ENCODE measurements at places on chromosomes 16 and 17.

- DNase-seq = no peak
These were observed 5.1 kb upstream of the HSBP1 start for GRCh38 chr16:83802554-83803205.

DNA sequence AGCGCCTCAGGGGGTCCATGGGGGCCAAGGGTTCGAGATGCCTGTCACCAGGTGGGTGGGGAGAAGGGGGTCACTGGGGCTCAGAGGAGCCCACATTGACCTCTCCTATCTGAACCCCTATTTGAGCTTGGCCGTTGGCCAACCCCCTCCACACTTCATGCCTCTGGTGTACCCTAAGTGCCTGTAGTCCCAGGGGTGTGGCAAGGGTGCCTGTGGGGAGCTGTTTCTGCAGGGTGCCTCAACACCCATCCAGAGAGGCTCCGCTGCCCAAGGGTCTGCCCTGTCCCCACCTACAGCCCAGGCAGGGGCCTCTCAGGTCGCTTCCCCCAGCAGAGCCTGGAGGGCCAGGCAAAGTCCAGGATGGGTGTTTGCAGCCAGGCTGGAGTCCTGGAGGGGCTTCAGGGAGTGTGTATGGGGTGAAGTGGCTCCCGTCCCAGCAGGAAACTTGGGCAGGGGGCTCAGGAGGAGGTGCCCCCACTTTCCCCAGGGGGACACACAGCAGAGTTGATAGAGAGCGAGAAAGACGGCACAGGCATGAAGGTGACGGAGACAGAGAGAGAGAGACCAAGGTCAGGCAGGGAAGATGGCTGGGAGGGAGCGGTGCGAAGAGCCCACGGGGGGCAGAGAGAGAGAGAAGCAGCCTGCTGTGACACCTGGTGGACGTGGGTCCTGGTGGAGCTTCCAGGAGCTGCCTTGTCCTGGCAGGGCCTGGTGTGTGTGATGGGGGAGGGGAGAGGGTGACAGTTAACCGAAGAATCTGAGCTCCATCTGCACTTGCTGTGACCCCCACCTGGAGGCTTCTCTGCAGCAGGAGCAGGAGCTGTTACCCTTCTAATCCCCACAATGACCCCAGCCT lies at the start of gene SEPTIN12:
TSS of gene SEPTIN12 (minus strand) at position 719 of the 856 bp plus-strand sequence. CDS start at position 19, 700 bp downstream.
- DNase-seq = no peak

GRCh38 chr16:28823291-28823872 lies 583 bp downstream of the ATXN2L start:
- no peak for DNase-seq

- no peak for DNase-seq
These were observed 5.5 kb upstream of the GCSH start for GRCh38 chr16:81101702-81102101.

DNA sequence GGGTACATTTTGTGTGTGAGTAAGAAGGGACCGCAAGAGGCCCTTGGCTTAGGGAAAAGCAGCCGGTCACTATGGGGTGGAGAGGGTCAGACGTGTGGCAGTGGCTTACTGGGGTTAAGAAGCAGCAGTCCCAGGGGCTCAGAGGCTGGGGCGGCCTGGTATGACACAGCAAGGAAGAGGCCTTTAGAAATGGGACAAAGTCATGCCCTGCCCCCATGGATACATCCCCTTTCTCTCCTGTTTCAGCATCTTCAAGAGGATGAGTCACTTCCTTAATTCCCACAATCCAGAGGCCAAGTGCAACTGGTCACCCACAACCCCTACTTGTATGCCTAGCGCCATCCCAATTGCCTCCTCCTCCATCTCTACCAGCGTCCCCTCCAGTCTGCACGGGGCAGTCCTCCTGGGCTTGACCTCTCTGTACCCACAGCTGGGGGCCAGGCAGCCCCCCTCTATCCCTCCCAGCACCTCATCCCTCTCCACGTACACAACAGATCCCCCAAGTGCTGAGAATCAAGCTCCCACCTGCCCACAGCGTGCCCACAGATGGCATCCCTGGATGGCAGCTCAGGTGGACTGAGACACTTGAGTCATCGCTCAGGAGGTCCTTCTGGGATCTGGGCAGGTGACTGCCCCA lies 6.9 kb upstream of the EFTUD2 start:
- DNase-seq = no peak

DNA sequence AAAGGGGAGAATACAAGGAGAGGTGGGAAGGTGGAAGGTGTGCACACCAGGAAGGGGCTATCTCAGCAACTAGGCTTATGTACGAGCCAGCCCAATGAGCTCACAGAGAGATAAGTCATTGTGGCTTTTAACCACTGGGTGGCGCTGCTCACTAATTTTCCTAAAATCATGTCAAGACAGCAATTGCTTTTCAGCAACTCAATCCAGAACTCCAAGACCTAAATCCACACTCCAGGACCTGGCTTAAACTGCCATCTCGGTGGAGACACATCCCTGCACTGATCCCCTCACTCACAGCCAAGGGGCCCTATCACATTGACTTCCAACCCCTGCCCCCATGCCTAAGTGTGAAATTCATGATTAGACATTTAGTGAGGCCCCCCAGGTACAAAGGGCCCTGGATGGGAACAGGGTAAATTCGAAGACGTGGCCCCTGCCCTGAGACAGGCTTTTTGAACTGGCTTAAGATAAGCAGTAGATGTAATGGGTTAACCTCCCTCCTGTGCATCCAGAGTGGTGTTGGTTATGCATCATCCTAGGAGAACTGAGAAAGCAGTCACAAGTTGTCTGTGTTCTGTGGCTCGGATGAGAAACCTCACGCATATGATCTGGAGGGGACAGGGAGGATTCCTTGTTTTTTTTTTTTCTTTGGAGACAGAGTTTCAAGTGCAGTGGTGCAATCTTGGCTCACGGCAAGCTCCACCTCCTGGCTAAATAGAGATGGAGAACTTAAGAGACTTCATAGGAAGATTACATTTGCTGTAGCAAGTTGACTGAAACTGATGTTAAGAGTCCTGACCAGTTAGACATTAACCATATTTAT lies 11.5 kb downstream of the CCL16 start:
- peak; percentile 63 for DNase-seq

- no peak for DNase-seq
These were observed 14.8 kb upstream of the ZFP90 start for GRCh38 chr16:68524069-68524820.

GRCh38 chr17:73099511-73099910 lies 7.0 kb upstream of the SLC39A11 start:
- DNase-seq = no peak

- no peak for DNase-seq
These were observed 37.5 kb upstream of the WSB1 start for GRCh38 chr17:27256225-27257030.

DNA sequence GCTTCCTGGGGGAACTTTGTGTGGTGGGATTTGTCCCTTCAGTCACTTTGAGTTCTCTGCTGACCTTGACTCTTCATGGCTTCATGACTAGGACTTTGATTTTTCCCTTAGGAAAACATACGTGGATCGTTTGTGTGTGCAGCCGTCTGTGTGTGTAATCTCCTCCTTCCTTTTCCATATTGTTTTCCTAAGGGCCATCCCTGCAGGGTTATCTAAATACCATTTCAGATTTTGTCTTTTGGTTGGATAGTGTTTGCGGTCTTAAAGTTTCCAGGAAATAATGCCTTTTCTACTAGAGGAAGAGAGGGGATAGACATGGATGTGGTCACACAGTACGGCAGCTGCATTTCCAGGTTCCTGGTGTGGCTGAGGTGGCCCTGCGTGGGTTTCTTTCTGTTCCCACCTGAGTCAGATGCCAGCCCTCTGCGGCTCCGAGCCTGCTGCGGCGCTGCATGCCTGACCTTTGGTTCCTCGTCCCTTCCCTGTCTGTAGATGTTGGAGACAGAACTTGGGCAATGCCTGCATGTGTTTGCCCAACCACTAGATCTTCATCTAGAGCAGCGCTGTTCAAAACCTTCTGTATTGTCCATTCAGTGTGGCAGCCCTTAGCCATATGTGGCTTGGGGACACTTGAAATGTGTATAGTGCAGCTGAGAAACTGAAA lies 72.0 kb upstream of the LGALS9 start:
- no peak for DNase-seq

- no peak for DNase-seq
These were observed 160.4 kb downstream of the WWOX start for GRCh38 chr16:78259873-78260272.

All from occipital lobe (tissue), 3 donors.